ENCODE measurements at places on chromosomes 2 and 18.

GRCh38 chr2:32484937-32485336 lies 128.1 kb downstream of the BIRC6 start:
- no peak for DNase-seq

- no peak for DNase-seq
Observed at GRCh38 chr2:88599527-88599926, 27.7 kb downstream of the EIF2AK3 start.

DNA sequence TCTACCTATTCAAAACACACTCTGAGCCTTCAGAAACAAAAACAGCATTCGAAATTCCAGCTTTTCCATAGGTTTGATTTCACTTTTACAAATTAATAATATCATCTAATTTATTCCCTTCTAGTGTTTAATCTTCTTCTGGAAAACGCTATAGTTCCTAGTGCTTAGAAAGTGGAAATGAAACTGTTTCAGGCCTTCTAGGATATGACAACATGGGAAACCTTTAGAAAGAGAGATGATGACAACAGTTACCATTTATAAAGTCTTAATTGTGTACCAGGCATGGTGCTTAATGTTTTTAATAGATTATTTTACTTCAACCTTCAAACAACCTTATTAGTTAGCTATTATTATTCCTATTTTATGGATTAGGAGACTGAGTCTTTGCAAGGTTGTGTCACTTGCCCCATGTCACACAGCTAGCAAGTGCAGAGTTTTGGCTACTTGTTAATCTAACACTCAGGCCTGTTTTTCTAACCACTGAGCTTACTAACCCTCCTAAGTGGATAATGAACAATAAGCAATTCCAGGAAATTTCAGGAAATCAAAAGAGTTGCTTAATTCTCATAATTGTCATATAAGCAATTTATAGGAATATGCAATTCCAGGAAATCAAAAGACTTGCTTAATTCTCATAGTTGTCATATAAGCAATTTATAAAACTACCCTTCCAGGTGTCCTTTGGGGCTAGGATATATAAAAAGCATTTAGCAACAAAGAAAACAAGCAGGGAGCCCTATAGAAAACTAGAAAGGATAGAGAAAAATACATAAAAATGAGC lies 206.0 kb downstream of the ZNF521 start:
- DNase-seq = no peak

GRCh38 chr2:42450136-42450535 lies 43.6 kb downstream of the KCNG3 start:
- DNase-seq = no peak

GRCh38 chr2:57696016-57696415 lies 350.6 kb upstream of the VRK2 start:
- no peak for DNase-seq

- no peak for DNase-seq
Observed at GRCh38 chr2:101980368-101980767, 11.4 kb upstream of the IL1R2 start.

DNA sequence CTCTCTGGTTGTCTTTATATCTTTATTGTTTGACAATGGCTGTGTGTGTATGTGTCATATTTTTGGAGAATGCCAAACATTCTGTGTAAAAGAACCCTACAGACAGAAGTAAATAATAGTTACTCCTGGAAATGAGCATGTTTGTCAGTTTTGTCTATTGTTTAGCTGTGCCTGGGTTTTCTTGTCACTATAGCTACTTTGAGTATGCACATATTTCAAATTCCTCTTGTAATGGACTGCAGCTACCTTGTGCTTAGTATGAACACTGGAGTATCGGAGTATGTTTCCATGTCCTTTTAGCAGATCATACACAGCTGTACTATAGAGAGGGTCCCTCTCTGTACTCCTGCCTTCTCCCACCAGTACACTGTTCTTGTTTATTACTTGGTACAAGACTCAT lies 58.0 kb upstream of the DOCK10 start:
- peak; percentile 5 for DNase-seq

GRCh38 chr2:193566276-193566675 lies 1371.5 kb upstream of the TMEFF2 start:
- DNase-seq = no peak

GRCh38 chr2:64626963-64627760 lies 26.6 kb downstream of the SERTAD2 start:
- DNase-seq = peak; percentile 67

DNA sequence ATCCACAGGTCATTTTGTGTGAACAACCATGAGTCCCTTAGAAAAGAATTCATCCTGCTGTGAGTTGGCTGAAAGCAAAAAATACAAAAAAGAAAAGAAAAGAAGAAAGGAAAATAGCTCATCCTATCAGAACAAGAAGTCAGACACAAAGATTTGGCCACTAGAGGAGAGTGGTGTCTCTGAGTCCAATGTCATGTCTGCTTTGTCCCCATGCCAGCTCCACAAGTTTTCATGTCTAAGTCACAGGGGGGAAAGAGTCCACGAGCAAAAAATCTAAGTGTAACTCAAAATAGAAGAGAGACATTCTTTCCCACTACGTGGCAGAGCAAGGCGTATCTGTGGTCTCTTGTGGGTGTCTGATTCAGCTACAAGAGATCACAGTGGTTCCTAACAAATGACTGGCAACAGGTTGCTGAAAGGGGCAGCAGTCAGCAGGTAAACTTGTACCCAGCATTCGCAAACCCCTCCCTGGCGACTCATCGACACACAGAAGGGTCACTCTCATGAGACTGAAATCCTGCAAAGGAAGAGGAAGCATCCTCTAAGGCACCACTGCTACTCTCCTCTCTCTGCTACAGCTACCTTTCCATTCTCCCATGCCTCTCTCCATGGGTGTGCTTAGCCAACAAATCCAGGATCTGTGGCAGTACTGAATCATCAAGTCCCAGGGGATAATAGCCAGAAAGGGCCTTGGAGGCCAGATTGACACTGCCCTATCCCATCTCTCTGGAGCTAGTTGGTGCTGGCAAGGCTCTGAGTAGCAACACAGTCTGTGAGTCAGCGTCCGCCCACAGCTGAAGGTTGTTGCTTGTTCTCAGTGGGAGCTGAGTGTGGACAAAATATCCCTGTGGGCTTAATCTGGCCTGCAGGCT lies 123.0 kb upstream of the SLC39A10 start:
- peak; percentile 29 for DNase-seq

- peak; percentile 31 for DNase-seq
Observed at GRCh38 chr18:22681908-22682307, 251.2 kb upstream of the RBBP8 start.

DNA sequence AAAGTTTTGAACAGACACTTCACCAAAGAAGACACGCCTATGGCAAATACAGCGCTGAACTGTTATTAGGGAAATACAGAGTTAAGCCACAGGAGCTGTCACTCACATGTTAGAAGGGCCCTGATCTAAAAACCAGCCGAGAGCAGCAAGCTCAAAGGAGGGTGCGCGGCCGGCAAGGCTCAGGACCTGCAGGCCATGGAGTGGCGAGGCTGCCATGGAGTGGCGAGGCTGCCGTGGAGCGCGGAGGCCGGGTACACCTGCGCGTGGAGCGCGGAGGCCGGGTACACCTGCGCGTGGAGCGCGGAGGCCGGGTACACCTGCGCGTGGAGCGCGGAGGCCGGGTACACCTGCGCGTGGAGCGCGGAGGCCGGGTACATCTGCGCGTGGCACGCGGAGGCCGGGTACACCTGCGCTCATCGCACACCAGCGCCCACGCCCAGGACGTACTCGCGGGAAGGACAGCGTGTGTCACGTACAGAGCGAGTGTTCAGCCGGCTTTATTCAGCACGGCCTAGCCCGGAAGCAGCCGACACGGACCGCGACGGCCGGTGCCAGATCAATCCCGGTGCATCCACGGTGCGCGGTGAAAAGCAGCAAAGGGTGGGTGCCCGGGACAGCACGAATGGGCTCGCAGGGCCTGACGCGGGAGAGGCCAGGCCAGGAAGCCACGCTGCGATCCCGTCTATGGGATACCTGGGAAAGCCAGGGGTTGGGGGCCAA lies 68.8 kb downstream of the SLC66A2 start:
- no peak for DNase-seq

DNA sequence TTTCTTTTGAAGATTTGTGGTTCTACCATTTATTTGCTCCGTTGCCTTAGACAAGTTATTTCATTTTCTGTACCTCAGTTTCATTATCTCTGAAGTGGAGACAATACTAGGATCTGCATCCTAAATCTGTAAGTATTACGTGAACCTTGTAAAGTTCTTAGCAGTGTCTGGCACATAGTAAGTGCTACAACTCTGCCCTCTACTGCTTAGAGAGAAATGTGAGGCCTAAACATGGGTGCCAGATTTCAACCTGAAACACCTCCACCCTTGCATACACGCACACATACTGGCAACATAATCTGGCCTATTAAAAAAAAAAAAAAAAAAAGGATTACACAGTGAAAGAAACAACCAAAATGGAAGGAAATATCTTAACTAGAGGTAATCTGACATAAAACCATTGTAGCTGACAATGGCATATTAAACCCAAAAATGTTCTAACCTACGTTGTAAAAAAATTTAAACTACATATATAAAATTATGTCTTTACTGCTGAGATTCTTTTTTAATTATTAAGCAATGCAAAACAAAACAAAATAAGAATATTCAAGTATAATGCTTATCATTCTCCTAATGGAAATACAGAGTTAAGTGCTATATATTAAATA lies 132.6 kb downstream of the MAP2 start:
- DNase-seq = peak; percentile 79

- DNase-seq = peak; percentile 81
Observed at GRCh38 chr2:75560768-75561565, at the start of gene EVA1A. Gene EVA1A, minus strand, starts transcription at chr2:75560939. Its CDS starts 42,799 bp downstream, at chr2:75518140.

DNA sequence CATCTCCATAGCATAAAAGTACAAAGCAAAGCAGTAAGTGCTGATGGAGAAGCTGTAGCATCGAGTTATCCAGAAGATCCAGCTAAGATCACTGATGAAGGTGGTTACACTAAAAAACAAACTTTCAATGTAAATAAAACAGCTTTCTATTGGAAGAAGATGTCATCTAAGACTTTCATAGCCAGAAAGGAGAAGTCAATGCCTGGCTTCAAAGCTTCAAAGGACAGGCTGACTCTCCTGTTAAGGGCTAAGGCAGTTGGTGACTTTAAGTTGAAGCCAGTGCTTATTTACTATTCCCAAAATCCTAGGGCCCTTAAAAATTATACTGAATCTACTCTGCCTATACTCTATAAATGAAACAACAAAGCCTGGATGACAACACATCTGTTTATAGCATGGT lies 44.0 kb downstream of the METTL8 start:
- DNase-seq = no peak

DNA sequence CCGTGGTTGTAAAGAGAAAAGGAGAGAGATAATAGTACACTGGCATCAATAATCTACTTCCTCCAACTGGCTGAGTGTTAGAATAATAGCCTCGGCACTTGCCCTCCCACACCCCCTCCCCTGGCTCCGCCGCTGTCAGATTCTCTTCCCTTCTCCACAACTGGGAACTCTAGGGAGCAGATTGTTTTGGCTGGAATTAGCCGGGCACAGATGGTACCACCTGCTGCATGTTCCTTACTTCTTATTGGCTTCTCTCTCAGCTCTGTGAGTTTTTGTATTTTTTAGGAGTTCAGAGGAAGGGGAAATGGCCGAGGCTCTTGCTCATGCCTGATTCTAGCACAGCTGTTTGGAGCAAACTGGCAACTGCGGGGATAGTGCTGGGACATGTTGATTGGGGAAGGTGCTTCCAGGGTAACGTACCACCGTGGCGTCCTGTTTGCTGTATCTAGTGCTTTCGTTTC lies 140.0 kb downstream of the ZEB2 start:
- no peak for DNase-seq

DNA sequence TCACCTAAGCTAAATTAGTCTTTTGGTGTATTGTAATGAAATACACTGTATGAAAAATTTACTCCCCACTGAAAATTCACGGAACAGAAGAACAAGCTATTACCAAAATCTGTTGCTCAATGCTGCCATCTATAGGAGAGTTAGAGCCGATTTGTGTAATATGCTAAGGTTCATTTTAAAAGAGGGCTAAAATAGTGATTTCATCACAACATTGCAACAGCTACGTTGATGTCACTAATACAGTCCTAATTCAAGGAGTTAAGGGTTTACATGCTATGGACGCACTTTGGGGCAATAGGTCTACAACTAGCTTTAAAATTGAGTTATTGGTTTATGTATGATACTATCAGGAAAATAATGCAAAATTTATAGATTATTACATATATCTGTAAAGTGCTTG lies 3.0 kb upstream of the IRS1 start:
- peak; percentile 79 for DNase-seq

DNA sequence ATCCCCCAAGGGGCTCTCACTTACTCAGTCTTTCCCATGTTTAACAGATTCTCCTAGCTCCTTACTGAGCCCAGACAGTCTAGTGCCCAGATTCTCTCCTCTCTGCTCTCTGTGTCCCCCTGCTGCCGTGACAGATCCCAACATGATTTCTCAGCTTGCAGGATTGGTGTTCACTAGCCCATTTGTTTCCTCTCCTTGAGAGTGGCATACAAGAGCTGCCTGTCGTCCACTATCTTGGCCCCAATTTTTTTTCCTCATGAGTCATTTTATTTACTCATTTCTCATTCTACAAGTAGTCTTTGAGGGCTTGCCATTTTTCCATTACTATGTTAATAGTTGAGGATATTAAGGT lies 199.9 kb upstream of the FN1 start:
- no peak for DNase-seq

GRCh38 chr18:56268952-56269351 lies 369.4 kb downstream of the TXNL1 start:
- DNase-seq = no peak

DNA sequence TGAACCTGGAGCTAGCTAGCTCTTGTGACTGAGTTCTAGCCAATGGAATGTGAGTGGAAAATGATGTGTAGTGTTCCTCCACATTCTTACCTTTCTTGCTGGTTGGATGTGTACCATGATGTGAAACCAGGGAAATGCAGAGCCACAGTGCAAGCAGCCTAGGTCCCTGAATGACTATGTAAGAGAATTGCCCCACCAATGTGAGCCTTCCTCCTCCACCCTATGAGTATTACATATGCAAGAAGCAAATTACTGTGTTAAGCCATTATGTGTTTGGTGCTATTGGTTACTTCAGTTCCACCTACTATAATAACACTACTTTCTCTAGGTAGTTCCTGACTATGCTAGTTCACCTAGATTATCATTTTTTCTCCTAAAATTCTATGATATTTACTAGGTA lies 39.6 kb downstream of the LCLAT1 start:
- no peak for DNase-seq

Measured in cardiac muscle cell (in vitro differentiated cells and primary cell).